Kidney epithelial cell (primary cell): ENCODE measurements at places on chromosomes 16 and 17.
A peak's percentile ranks its signal among the peaks of the same experiment; 100 is the strongest.

DNA sequence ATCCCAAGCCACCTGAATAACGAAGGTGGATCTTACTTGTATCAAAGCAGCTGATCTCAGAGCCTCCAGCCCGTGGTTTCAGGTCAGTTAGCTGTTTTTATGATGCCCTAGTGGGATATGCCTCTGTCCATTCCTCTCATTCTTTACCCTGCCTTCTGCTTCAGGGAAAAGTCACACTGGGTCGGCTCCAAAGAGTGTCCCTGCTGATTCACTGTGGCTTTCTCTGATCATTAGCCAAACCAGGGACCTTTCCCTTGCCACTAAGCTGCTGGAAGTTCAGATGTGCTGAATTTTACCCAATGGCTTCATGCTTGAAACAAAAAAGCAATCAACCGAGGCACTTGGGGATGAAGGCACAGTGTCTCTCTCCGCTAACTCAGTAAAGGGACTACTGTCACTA lies 170.2 kb upstream of the SALL1 start:
- DNase-seq: peak; percentile 38

DNA sequence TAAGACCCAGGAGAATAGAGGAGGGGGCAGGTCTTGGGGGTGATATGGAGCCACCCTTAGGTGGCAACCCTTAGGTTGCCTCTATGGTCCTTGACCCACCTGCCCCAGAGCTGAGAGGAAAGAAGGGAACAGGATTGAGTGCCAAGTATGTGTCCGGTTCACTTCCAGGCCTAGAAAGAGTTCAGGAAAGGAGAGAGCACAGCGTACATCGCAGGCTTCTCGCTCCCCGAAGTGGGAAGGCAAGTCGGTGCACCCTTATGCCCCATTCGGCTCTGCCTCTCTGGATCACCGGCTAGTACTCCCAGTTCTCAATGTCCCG lies 631 bp downstream of the SP6 start:
- no peak for DNase-seq

GRCh38 chr17:31433091-31433790 lies 41.8 kb downstream of the RAB11FIP4 start:
- no peak for DNase-seq

DNA sequence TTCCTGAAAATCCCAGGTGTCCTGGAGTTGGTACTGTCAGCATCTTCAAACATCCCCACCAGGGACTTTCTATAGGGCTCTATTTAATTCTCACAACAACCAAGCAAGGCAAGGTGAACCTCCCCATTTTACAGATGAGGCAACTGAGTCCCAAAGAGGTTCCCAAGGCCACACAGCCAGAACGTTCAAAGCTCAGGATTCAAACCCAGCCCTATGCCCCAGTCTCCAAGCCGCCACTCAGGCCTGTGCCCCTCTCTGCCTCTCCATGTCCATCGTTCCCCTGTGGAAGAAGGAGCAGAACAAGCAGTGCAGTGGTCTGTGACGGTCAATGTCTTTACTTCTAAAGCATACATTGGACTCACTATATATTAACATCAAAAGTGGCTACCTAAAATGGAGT lies 6.1 kb downstream of the ZNF319 start:
- no peak for DNase-seq

- DNase-seq: no peak
Measured at GRCh38 chr16:51524555-51525373, 373.7 kb upstream of the SALL1 start.

DNA sequence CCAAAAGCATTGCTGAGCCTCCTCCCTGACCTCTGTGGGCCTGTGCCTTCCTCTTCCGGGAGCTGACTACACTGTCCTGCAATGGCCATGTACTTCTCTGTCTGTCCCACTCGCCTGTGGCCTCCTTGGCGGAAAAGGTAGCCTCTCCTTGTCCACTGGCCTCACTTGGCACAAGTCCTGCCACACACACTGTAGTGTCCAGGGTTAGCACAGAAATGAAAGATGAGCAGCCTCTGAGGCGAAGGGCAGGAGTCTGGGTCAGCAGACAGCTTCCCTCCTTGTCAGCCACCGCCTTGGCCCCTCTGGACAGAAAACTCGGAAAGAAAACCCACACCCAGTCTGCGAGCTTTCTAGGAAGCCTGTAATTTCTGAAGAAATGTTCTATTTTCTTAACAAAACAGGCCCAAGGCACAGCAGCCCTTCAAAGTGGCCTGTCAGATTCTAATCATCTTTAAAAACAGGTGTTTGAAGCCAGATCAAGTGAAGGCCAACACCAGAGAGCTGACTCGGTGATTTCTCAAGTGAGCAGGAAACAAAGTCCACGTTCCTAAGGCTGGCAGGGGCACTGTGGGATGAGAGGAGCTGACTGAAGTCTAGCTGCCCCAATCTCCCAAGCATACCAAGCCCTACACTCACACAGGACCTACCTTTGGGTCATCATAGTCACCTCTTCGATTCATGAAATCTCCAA lies 67.2 kb downstream of the GTF3C1 start:
- DNase-seq: no peak

DNA sequence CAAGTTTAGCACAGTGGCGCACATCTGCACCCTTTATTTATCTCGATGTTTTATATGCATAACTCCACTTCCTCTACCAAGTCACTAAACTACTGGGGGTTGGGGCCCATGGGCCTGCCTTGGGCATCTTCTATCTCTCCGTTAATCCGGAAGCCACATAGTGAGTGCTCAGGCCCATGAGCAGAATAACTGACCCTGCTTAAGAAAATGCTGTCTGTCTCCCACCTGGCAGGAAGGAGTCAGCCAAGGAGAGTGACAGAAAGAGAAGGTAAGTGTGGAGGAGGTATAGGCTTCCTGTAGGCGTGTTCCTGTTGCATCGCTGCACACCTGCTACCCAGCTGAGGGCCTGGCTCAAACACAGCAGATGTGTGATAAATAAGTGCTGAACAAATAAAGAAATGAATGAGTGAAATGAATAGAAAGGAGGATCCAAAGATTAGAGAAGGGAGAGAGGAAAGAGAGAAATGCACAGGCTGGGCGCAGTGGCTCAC lies 320.1 kb downstream of the SLC39A11 start:
- no peak for DNase-seq

DNA sequence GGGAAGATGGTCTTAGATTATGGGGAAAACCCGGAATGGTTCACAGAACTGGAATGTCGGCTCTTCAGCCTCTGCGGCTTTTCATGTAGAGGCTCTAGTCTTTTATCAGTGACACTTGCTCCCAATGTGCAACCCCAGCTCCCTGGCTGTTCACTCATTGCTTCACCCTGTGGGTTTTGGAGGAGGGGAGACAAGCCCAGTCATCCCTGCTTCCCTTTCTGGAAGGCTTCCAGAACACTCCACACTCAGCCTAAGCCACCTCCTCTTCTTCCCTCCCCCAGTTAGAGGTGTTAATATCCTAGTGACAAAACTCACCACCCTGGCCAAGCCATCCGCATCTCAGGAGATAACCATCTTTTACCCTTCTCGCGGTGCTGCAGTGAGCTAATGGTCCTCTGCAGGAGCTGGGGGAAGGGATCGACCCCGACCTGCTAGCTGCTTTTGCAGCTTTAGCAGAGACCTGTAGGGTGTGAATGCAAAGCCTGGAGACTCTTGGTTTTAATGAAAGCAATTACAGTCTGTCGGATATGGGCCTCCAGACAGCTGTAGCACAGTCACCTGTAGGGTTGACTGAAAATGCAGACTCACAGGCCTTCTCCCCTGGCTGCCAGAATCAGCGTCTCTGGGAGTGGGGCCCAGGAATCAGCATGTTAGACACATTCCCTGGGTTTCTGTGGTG lies 24.3 kb upstream of the LASP1NB start:
- peak; percentile 96 for DNase-seq

GRCh38 chr16:11280616-11281522 lies at the start of gene PRM1:
Gene PRM1 (minus strand): TSS chr16:11281330. CDS start chr16:11281238, 92 bp downstream.
- no peak for DNase-seq

DNA sequence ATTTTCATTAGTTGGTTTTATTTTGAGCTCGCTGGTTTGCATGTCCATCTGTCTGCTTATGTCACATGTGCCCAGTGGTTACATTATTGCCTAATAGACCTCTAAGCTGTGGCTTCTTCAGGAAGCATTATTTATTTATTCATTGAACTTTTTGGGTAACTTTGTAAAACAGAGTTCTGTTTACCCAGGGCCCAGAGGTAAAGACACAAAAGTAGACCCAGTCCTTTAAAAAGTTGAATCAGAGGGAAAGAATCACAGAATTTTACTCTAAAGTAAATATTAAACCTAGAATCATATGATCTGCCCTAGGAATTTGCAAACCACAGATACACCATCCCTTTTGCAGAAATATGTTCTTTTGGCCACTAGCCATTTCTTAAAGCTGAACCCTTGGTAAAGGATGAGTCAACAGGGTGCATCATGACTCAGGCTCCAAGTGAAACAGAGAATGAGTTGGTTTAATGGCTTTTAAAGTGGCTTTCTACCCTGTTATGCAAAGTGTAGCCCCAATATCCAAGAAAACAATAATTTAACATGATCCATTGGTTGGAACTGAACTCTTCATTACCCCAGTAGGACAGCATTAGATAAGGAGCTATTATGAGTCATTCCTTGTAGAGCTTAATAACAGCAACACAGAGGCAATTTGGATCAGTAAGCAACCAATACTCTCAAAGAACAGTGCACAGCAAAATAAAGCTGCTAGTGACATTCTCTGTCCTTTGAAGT lies 236.3 kb downstream of the KCNJ2 start:
- peak; percentile 92 for DNase-seq

GRCh38 chr17:27520491-27521185 lies 64.4 kb downstream of the KSR1 start:
- DNase-seq: no peak

DNA sequence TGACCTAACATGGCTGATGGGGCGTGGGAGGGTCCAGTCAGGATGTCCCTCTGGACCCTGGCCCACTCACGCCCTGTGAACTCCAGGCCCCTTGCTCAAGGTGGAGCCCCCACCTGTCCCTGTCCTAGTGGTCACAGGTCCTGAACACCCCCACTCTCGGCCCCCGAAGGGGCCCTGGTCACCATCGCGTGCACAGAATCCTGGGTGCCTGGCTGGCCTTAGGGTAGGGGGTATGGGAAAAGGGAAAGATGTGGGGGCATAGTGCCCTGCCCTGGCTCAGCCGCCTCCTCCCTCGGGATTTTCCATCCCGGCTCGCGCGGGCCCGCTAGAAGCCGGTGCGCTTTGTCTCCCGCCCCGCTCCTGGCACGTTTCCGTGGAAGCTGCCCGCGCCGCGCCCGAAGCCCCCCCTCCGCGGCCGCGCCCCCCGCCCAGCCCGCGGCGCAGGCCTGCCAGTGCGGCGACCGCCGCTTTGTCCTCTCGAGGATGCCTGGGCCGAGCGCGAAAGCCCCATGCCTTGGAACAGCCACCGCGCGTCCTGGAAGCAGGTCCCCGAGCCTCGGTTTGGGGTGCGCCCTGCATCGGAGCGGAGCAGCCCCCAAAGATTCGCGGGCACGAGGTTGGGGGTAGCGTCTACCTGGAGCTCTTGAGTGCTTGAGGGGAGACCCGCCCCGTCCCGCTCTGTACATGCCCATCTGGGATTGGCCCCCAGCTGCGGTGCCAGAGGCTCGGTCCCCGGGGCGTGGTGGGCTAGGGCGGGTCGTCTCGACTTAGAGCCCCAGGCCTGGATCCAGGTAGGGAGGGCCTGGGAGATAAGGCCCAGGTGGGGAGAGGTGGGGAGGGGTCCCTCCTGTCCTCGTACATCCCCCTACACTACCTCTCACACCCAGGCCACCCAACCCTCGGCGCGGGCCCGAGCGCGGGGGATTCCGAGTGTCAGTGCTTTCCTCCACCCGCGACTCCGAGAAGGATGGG lies 1.3 kb downstream of the SMPD3 start:
- DNase-seq: no peak

- no peak for DNase-seq
Measured at GRCh38 chr17:7217113-7217987, 2.3 kb downstream of the DLG4 start.

GRCh38 chr16:1812732-1813163 lies 13.9 kb downstream of the HAGH start:
- no peak for DNase-seq

GRCh38 chr16:52572656-52573055 lies 25.7 kb upstream of the TOX3 start:
- no peak for DNase-seq

GRCh38 chr17:40953881-40954280 lies 12.9 kb downstream of the KRT39 start:
- DNase-seq: peak; percentile 74

GRCh38 chr17:61695779-61696337 lies 104.8 kb upstream of the NACA2 start:
- no peak for DNase-seq

DNA sequence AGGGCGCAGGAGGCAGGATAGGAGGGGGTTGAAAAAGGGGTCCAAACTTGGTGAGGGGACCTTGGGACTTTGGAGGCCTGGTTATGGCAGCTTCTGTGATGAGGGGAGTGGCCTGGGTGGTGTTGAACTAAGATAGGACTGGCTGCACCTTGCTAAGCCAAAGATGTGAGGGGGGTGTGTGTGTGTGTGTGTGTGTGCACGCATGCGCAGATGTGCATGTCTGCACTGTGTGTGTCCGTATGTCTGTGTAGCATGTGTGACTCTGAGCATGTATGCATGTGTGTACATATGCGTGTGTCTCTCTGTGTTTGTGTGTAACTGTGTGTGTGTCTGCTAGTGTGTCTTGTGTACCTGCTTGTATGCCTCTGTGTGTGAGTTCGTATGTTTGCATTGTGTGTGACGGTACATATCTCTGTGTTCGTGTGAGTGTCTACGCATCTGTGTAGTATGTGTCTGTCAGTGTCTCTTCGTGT lies 4.1 kb downstream of the SLC16A5 start:
- no peak for DNase-seq

GRCh38 chr17:58643147-58643546 lies 48.7 kb downstream of the TEX14 start:
- DNase-seq: peak; percentile 28
